Endothelial cell of umbilical vein (primary cell): ENCODE measurements at places on chromosomes 1 and 21. TPM values are rescaled to one million over a fixed set of nuclear protein-coding genes. Genes with fewer than 3 reads are reported as not detected.
A peak's percentile ranks its signal among the peaks of the same experiment; 100 is the strongest.

ASPM gene
- total RNA-seq = 44.6 and 55.1 TPM in 2 replicates

CELA2B gene
- total RNA-seq = not detected in 2 replicates

FAM72A gene
- 9.4 and 9.6 TPM in 2 replicates for total RNA-seq

PEX14 gene
- 22.8 and 26.5 TPM in 2 replicates for total RNA-seq

PRR9 gene
- total RNA-seq = not detected in 2 replicates

NPR1 gene
- 9.8 and 10.5 TPM in 2 replicates for total RNA-seq

CD5L gene
- total RNA-seq = not detected in 2 replicates

TSACC gene
- total RNA-seq = 0.69 TPM in 1 of 2 replicates, not detected in the other

CNR2 gene
- not detected in 2 replicates for total RNA-seq

BSND gene
- total RNA-seq = not detected in 2 replicates

GRCh38 chr1:92901126-92901525, 60.1 kb downstream of the DIPK1A start:
- no peak for DNase-seq

GRCh38 chr1:40588586-40588985, 57.1 kb downstream of the ZNF684 start:
- no peak for DNase-seq

DNA sequence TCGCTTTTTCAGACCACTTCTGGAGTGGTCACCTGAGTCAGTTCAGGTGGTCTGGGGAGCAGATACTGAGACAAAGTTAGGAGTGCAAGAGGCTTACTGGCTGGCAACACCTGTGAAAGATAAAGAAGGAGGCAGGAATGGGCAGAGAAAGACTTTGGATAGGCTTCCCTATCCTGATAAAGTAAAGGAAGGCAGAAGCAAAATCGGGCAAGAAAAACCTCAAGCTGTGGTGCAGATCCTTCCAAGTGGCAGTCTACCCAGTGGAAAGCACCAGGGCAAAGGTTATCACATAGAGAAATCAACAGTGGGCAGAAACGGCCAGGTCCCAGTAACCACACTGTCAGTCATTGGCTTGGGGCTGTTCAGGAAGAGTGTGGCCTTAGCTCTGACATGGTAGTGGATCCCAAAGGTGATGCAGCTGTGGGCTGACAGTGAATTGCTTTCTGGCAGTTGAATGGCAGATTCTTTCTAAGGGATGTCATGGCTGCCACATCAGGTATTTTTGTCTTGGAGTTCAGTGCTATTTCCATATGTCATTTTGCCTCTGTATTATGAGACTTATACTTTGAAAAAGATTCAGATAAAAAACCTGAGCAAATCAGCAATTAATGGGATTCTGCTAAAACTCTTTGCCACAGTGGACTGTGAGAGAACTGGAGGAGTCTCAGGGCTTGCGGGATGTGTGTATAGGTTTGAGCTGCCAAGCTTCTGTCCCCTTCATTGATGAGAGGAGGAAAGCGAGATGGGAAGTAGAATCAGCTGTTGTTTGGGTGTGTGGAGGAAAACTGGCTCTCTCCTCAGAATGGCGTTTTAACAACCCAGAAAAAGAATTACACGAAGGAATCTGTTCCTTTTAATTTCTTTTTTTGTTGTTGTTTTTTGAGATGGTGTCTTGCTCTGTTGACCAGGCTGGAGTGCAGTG, 8.1 kb upstream of the CGN start:
- DNase-seq = no peak

GRCh38 chr1:155005076-155006011, 2.7 kb downstream of the ZBTB7B start:
- no peak for DNase-seq

- no peak for DNase-seq
These were observed 451 bp downstream of the ADAMTSL4 start for GRCh38 chr1:150549496-150550221.

GRCh38 chr1:193283016-193283415, 96.6 kb upstream of the B3GALT2 start:
- DNase-seq = no peak

GRCh38 chr1:209387969-209388329, 195.6 kb upstream of the CAMK1G start:
- DNase-seq = no peak

DNA sequence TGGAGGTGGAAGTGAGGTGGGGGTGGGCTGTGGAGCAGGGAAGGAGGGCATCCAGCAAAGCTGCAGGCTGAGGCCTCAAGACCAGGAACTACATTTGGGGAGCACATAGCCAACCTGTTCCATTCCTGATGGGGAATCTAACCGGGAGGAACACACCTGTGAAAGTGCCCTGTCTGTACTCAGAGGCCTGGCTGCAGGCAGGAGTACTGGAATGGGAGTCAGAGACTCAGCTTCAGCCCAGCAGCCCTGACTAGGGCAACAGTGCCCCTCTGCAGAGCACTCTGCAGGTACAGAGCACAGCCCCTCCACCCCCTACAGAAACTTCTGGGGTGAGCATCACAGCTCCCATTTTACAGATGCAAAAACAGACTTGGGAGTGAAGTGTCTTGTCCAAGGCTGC, 126.4 kb downstream of the DMRTB1 start:
- DNase-seq = no peak

DNA sequence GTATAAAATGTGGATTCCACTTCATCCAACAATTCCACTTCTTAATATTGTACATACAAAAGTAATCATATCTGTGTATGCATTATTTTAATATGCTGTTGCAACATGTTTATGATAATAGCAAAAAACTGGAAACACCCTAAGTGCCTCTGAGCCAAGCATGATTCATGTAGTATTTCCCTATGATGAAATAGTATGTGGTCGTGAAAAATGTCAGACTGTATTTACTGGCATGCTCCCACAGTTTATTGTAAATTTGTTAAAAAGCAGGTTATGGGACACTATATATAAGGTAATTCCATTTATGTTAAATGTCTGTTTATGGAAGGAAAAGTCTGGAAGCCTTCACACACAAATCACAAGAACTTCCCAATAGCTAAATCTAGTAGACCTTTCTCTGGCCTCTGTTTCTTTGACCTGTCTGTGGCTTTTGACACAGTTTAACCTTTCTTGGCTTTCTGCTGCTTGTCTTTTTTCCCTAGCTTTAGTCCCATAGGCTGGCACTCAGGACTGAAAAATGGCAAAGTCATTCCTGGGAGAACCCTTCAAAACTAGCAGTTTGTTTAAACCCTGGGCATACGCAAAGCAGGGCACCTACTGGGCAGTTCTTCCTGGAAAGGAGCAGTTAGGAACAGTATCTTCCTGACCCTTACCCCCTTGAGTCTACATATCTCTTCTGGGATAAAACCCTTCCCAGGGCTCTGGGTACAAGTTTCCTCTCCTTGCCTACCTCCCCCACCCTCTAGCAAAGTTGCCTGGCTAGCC, 65.4 kb upstream of the ARTN start:
- DNase-seq = no peak

GRCh38 chr1:210330279-210330866, 1.7 kb downstream of the HHAT start:
- no peak for DNase-seq

DNA sequence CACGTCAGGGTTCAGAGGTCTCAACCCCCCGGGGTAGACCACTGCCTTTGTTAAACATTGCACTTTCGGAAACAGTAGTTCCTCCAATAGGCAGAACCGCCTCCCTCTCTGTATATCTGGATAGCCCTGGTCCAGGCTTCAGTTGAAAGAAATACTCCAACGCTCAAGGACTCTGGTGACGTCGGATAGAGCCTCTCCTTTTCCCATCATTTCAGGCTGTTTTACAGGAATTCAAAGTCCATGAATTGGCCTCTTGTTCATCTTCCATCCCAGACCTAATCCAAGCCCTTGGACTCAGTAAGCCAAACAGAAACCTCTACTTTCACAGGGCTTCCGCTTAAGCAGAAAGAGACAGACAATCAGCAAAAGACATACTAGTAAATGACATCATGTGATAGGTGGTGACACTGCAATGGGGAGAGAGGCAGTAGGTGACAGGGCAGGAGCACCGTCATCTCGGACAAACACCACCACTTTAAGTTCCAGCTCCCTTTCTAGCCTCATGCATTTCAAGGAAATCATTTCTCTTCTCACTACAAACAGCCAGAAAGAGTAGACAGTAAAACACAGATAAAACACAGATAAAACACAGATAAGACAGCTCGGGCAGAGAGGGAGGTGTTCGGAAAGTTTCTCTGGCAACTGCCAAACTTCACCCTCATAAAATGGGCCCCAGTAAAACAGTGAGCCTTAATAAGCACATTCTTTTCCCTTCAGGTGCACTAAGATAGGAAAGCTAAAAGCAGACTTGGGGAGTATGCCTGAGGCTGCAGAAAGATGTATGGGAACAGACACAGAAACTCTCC, 2.3 kb upstream of the PLA2G2A start:
- DNase-seq = no peak

DNA sequence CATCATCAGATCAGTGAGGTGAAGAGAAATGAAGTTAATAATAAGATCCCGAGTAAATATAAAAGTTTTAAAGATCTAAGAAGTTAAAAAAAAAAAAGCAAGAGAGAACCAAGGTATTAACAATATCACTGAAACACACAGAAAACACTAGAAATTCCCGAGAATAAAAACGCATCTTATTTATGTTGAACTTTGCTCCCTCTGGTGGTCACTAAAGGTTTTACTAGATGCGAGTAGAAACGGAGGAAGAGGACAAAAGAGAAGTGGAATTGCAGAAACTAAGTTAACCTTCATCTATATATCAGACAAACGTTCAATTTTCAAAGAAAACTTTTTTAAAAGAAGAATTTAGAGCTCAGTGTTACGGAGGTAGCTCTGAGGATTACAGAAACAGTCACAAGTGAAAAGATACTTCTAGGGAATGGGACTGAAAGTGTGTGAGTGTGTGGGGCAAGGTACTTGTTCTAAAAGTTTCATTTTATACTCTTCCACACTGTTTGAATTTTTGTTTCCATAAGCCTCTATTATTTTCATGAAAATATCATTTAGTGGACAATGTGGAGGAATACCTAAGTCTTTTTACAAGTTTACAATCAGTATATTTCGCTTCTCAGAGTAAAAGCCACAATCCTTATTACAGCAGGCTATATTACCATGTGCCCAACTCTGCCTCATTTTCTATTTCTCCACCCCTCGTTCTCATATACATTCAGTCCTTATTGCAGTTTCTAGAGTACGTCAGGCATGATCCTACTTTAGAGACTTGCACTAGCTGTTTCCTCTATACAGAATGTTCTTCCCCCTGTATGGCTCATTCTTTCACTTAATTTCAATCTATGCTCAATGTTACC, 19.7 kb downstream of the ACBD6 start:
- DNase-seq = peak; percentile 71

DNA sequence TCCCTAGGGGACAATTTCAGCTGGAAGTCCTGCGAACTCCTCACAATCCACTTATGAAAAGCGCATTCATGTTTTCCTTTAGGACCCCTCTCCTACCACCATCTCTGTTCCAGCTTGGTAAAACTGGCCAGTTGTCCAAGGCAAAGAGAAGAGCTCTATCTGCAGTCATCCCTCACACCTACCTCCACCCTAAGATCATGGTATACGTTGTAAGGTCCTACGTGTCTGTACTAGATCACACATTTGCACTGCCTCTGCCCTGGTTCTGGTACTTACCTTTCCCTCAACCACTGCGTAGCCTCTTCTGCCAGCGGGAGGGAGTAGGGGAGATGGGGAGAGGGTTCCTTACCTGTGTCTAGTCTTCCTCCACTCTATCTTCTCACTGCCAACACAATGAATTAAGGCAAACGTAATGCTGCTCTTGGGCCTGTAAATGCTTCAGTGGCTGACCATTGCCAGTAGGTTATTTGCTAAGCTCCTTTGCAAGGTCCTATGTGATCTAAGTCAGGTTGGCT, 739 bp upstream of the NUP133 start:
- DNase-seq = no peak

DNA sequence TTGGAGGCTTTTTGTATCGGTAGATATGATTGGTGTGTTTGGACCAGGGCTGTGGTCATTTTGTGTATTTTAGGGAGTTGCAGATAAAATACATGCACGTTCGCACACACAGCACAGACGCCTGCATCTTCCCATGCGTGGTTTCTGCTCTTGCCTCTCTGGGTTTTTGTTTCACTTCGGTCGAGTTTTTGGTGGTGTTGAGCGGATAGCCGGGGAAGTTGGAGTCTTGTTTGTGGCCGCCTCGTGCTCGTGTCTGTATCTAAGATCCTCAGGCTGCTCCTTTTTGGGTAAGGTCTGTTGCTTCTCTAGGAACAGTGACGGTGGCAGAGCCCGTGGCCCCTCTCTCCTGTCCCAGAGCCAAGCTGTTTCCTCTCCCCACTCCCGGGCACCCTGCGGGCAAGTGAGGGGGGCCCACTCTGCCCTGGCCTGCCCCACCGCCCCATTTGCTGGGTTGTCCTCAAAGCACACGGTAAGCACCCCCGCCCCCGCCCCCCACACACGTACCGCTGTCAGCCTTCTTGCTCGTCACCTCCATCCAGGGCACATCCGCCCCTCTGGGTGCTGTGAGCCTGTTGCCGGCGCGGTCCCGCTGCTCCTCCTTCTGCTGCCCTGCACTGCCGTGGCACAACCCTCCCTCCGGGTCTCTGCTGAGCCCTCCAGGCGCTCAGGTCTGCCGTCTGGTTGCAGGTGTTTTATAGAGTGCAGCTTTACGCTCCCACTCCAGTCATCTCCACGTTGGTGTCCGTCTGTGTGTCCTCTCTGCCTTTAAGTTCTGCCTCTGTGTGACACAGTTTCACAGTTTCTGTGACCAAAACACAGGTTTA, 51.9 kb downstream of the AGPAT3 start:
- DNase-seq = no peak

DNA sequence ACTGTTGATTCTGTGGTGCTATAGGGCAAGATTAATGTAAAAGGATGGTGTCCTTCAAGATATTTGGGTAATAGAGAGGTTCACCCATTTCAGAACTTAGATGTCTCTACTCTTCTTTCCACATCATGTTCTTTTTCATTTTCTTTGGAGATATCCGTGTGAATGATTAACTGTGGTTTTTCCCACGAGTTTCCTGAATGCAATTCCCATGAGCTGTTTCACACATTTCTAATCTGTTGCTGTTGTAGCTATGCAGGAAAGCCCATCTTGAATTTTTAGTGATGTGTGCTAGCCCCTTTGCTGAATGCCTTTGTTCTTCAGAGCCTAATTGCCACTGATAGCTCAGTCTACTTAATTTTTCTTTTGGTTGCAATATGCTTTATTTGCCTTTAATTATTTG, 27.6 kb downstream of the SNX27 start:
- peak; percentile 21 for DNase-seq

- no peak for DNase-seq
These were observed 112.8 kb downstream of the HIVEP3 start for GRCh38 chr1:41805771-41806471.

GRCh38 chr1:245153081-245153551, 1.7 kb upstream of the KIF26B start:
- DNase-seq = peak; percentile 84

- DNase-seq = no peak
These were observed 5.2 kb downstream of the KIAA2013 start for GRCh38 chr1:11921022-11921421.

DNA sequence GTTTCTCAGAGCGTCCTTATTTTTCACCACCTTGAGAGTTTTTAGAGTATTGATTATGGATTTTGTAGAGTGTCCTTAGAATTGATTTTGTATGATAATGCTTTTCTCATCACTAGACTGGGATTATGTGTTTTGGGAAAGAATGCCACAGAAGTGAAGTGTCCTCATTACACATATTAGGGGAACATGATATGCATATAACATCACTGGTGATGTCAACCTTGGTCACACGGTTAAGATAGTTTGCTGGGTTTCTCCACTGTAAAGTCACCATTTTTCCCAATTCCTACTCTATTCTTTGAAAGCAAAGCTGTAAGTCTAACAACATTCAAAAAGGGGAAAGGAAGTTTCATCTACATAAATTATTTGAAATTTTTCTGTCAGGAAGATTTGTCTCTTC, 39.6 kb upstream of the PALMD start:
- DNase-seq = no peak

GRCh38 chr1:117531222-117531621, 74.6 kb upstream of the TENT5C start:
- DNase-seq = no peak

- no peak for DNase-seq
These were observed 317.1 kb downstream of the NTNG1 start for GRCh38 chr1:107457989-107458388.
